NCI-H187 treated with DMSO at 0.1 percent for 48 hours (cell line): ENCODE measurements at places on chromosomes 7 and 10.

DNA sequence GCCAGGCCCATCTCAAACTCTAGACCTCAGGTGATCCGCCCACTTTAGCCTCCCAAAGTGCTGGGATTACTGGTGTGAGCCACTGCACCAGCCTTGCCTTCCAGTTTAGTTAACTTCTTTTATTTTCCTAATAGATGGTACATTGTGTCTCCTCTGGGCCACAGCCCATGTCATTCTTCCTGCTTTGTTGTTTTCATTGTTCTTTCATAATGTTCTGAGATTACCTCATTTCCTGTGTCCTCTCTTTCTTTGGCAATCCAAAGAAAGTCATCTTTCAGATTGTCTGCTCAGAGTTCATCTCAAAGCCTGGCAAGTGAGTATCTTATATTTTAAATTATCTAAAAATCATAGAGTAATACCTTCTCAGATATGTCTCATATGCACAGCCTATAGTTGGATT, at the start of gene OLAH:
Gene OLAH (plus strand): TSS at position 270 of the 400 bp plus-strand sequence. CDS start 3,346 bp downstream, outside the sequence.
- DNase-seq: no peak

DNA sequence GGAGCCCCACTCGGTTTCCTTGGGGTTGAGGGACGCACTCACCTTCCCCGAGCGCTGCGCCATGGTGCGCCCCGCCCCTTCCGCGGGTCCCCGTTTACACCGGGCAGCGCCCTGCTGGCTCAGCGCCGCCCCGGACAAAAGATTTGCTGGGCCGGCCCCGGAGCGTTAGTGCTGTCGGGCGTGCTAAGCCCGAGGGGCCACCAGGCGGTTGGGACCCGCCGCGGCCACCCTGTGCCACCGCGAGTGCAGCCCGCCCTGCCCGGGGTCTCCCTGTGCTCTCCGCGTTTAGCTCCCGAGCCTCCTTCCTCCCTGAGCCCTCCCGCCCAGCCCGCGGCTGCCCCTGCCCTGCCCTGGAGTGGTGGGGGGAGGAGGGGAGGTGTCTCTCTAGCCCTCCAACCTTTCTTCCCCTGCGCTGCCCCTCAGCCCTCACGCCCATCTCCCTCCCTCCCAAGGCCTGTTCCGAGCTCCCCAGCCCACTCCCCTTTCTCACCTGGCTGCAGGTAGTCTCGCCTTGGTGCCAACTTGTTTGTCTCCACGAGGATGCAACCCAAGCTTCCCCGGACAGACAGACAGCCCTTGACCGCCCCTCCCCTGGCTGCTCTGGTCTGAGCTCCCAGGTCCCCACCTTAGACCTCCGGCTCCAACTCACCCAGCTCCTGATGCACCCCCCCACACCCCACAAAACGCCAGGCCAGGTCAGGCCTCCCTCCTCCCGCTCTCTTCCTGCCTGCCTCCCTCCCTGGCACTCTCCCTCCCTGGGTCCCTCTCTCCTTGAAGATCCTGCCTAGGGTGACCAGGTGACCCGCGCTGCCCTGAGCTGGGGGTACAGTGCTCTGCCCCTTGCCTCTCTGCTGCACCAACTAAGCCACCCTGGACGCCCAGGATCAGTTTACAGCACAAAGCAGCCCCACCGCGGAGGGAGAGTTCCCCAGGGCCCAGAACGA, at the start of gene CRYGN:
Gene CRYGN (minus strand): TSS at position 287 of the 944 bp plus-strand sequence. CDS start 224 bp downstream, at position 63.
- no peak for DNase-seq

DNA sequence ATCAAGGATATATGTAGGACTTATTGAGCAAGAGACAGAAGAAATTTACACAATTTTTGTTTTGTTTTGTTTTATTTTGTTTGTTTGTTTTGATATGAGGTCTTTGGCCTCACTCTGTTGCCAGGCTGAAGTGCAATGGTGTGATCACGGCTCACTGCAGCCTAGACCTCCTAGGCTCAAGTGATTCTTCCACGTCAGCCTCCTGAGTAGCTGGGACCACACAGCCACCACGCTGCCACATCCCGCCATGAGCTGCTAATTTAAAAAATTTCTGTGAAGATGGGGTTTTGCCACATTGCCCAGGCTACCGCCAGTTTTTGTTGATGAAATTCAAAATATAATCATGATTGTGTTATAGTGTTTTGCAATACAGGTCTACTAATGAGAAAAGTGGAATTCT, 54.9 kb downstream of the ZNF487 start:
- no peak for DNase-seq

DNA sequence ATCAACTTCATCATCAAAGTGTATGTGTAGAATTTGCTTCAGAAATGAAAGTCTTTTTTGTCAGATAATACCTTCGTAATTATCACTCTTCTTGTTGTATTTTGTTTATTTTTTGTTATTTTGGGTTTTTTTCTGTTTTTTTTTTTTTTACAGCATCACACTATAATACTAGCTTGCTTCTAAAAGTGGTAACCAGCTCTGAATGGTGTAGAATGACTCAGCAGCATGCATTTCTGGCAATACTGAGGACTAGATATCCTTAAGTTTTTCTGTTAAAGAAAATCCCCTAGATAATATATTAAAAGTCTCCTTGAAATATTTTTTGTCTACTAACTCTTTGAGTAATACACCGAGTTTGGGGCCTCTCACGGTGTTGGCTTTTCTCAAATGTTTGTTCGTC, 109.1 kb downstream of the LMBR1 start:
- DNase-seq: no peak

- DNase-seq: no peak
These were observed 52.7 kb downstream of the GDI2 start for GRCh38 chr10:5760515-5760914.

DNA sequence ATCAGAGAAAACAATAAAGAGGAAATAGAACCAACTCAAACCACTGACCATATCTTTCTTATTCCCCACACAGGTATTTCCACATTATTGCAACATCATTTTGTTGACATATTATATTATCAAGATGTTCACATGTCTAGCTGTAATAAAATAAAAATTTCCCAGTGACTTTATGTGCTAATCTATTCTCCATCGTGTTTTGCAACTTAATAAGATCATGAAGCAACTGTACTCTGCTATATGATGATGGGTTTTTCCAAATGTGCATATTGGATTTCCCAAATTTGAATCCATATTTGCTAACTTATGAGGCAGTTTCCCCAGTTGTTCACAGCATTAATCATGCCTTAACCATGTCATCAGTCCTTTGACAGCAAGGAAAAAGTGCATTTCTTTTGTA, 127.8 kb downstream of the ITGB8 start:
- no peak for DNase-seq

GRCh38 chr7:112145206-112145605, 61.0 kb downstream of the DOCK4 start:
- no peak for DNase-seq

DNA sequence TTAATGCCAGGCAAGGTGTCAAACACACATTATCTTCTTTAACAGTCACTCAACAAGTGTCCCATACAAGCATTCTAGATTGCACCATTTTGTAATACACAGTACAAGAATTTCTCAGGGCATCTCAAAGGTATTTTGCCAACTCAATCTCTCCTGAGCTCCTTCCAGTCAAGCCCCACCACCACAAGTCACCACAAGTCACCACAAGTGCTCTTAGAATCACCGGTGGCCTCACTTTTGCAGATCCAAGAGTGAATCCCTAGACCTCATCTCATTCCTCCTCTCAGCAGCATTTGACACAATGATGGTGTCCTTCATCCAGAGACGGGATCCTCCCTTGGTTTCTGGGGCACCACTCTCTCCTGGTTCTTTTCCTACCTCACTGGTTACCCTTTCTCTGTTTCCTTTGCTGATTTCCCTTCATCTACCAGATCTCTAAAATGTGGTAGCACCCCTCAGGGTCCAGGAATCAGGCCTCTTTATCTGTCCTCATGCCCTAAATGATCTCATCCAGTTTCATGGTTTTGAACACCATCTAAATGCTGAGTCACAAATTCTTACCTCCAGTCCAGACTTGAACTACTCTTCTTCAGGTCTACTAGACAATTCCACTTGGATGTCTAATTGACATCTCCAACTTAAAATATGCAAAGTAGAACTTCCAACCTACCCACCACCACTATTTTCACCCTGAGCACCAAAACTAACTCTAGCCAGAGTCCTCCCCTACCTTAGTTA, 26.9 kb downstream of the VPS41 start:
- no peak for DNase-seq
